Activated CD4-positive, alpha-beta T cell treated with anti-CD3 and anti-CD28 coated beads, Interleukin-2, amount 50 U/mL, for 4 hours (primary cell): ENCODE measurements at places on chromosomes 6 and 20.
A peak's percentile ranks its signal among the peaks of the same experiment; 100 is the strongest.

- no peak for DNase-seq
These were observed 9.0 kb upstream of the BHLHE23 start for GRCh38 chr20:63015662-63016361.

- DNase-seq: no peak
These were observed 34.0 kb downstream of the EYA2 start for GRCh38 chr20:46928580-46929132.

DNA sequence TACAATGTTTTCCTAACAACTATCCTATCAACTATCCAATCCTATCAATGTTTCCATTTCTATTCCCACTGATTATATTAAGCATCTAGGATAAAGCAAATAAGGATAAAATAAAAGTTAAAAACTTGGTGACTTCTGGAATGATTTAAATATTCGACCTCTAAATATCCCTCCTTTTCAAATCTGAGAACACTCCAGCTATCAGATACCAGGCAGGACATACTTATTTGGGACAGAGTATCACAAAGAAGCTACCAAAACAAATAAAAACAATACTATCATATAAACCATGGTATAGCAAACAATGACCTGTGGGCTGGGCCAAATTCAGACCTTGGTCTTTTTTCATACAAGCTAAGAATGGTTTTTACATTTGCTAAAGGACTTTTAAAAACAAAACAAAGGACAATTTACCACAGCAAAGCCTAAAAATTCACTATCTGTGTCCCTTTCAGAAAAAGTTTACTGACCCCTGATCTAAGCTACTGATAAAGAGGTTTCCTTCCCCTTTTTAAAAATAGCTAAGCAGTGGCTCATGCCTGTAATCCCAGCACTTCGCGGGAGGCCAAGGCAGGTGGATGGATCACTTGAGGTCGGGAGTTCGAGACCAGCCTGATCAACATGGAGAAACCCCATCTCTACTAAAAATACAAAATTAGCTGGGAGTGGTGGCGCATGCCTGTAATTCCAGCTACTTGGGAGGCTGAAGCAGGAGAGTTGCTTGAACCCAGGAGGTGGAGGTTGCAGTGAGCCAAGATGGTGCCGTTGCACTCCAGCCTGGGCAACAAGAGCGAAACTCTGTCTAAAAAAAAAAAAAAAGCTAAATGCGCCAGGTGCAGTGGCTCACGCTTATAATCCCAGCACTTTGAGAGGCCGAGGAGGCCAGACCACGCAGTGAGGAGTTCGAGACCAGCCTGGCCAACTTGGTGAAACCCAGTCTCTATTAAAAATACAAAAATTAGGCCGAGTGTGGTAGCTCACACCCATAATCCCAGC lies 6.0 kb downstream of the NUP153 start:
- DNase-seq: no peak

DNA sequence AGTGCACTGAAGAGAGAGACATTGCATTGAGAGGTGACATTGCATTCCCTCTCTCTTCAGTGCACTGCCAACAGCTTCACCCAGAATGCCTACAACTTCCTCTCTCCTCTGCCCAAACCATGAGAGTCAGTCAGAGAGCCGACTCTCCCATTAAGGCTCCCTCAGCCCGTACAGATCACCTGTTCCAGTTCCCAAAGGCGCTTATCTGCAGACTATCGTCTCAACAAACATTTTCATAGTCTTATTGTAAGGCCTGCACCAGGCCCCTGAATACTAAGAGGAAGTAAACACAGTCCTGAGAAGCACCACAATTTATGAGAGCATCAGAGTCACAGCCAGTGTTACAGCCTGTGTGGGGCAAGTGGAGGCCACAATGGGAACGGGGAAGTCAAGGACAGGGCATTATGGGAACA lies 53.7 kb downstream of the GFOD1 start:
- no peak for DNase-seq

- peak; percentile 6 for DNase-seq
These were observed 271.0 kb downstream of the ZNF217 start for GRCh38 chr20:53322651-53323050.

DNA sequence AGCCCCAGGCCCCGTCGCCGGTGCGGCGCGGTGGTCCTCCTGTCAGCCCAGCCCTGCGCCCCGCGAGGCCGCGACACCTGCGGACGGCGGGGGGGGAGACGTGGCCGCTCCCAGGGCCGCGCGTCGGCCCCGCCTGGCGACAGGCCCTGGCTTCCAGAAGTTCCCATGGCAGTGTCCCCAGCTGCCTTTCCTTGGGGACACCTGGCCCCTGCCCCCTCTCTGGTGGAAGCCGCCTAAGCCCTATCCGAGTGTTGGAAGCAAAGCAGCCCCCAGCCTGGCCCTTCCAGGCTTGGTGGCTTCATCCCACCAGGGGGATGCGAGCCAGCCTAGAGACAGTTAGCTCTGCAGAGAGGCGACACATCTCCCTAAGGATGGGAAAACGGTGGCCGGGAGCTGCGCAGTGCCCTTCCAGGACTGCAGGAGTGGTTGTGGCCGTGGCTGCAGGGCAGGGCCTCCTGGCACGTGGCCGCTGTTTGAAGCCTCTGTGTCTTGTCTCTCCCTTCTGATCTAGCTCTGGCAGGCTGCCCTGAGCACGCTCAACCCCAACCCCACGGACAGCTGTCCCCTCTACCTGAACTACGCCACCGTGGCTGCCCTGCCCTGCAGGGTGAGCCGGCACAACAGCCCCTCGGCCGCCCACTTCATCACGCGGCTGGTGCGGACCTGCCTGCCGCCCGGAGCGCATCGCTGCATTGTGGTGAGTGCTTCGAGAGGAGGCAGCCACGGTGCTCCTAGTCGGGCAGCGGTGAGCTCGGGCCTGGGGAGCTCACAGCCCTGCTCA lies 816 bp downstream of the NPEPL1 start:
- DNase-seq: no peak

DNA sequence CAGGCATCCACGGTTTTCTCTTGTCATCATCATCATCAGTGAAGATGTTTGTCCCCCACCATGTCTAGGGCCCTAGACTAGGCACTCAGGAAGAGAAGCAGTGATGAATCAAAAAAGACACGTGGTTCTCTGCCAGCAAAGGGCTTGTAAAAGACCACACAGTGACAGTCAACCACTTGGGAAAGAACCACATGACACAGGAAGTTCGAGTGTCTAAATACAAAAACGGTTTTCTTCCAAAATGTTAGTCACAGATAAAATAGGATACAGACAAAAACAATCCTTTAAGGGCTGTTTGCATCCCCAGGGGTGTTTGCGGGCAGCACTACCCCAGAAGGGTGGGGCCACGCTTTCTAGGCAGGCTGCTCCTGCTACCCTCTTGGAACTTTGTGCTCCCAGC lies 356.8 kb upstream of the AGPAT4 start:
- DNase-seq: no peak

- no peak for DNase-seq
These were observed 125.3 kb upstream of the FOXO3 start for GRCh38 chr6:108435391-108435790.

DNA sequence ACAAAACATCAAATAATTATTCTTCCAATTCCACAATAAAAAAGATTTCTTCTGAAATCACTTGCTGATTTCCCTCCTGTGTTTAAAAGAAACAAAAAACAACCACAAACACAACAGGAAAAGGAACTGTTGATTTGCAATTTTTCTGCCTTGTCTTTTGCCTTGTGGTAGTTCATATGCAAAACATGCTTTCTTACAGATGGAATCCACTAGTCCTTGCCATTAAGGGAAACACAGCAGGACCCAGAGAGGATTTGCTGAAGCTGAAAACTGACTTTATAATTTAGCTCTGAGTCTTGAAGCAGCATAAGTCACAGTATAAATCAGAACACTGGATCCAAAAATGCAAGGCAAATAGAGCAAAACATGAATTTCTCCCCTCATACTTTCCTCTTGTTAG lies 328.8 kb downstream of the PHF3 start:
- no peak for DNase-seq

GRCh38 chr20:59361411-59361810 lies 61.0 kb downstream of the EDN3 start:
- no peak for DNase-seq

DNA sequence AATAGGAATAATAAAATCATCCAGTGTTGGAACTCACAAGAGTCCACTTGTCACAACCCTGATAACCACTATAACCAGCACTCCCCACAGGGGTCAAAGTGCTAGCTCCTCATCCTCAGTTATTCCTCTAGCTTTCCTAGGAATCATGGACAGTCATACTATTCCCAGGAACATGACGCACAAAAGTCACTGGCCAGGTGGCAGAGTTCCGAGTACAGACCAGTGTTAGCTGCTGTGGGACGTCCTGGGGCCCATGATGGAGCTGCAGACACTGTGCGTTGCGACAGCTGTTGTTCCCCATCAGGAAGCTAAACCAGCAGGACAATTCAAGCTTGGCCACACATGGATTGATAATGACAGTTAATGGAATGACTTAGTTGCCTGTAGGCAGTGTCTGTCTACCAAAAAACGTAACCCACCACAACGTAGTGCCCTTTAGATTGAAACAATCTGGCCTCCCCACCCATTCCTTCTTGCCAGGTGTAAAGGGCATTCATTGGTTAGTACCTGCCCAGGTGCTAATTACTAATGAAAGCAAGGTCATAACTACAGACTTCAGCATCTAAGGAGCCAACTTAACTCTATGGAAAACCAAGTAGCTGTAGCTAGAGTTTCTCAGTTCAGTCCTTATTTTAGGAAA lies 17.4 kb downstream of the EZR start:
- no peak for DNase-seq

GRCh38 chr6:145483191-145483996 lies 251.9 kb downstream of the EPM2A start:
- no peak for DNase-seq

- no peak for DNase-seq
These were observed 217.2 kb upstream of the ZNF217 start for GRCh38 chr20:53810661-53811355.

DNA sequence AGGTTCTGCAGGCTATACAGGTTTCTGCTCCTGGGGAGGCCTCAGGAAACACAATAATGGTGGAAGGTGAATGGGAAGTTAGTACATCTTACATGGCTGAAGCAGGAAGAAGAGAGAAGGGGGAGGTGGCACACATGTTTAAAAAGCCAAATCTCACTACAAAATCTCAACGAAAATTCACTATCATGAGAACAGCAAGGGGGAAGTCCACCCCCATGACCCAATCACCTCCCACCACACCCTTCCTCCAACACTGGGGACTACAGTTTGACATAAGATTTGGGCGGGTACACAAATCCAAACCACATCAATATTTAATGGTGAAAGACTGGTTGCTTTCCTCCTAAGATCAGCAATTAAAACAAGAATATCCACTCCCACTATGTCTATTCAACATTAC lies 13.8 kb upstream of the POLR1H start:
- no peak for DNase-seq

DNA sequence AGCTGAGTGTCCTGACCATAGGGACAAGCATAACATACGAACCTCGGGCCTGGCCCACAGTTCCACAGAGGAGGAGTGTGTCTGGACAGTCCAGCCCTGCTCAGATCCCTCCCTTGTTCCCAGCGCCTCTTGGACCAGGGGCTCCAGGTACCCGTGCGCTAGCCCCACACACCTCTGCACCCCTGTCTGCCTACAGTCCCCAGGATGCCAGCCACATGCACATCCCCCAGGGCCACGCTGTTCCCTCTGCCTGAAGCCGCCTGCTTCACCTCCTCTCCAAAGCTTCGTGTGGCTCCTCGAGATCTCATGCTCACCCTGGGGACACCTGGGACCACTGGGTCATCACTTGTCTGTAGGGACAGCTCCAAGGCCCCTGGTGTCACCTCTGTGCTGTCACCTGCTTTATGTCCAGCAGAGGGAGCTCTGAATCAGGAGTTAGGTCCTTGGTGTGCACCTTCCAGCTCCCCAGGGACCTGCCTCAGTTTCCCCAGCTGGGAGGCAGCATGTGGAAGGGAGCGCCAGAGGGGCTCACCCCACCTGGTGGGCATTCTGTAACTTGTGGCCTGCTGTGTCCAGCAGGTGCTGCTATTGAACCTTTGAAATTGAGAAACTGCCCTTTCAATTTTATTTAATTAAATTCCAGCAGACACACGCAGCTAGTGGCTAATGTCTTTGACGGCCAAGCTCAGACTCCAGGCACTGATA lies 7.3 kb upstream of the YTHDF1 start:
- peak; percentile 34 for DNase-seq

DNA sequence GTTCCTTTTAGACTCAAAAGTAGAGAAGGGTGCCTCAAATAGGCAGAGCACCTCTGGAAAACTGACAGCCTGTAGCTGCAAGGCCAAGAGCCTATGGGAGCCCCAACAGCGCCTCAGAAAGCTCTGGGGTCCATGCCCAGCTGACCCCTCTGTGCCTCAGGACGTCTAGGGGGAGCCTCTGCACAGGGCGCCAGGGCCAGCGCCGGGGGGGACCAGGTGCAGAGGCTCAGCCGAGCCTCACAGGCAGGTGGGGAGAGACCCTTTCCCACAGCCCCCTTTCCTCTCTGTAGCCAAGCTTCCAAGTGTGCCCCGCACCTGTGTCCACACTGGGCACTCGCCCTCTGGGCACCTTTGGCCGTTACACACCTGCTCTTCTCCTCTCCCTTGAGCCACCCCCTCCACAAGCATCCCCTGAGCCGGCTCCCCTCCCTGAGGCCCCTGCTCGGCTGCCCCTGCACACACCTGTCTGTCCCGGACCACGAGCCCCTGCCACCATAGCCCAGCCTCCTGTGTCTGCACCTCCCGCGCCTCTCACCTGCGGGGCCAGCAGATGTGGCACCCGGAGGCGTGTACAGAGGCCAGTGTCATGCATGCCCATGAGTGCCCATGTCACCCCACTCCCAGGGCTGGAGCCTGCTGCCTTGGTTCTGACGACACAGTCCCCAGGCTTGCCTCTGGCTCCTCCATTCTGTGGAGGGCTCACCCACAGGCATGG lies 53.2 kb downstream of the GINS1 start:
- DNase-seq: no peak

- DNase-seq: no peak
These were observed 164.1 kb upstream of the SYNDIG1 start for GRCh38 chr20:24305371-24305770.

DNA sequence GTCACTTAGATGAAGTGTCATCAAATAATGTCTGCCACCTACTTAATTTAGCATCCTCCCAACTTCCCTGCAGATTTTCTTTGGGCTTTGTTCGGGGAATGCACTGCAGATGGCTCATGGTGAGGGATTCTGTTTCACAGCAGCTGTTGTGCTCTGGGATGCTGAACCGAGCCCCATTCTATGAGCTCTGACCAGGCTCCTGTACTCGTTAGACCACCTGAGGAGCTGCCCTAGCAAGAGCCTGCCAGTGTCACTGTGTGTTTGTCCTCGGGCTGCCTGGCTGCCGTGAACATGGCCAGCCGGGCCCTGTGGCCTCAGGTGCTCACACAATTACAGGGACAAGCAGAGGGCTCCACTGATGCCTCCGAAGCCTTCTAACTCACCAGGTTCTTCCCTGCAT lies 238.8 kb upstream of the ECI2 start:
- DNase-seq: no peak

- no peak for DNase-seq
These were observed 373.9 kb upstream of the SYNCRIP start for GRCh38 chr6:86016567-86016966.
